Right hindlimb (tissue), 1 donor: ENCODE measurements at places on chromosomes 4 and X.

GRCh38 chr4:53497487-53498244, 93.6 kb downstream of the LNX1 start:
- DNase-seq, result peak; percentile 71

- DNase-seq, result peak; percentile 69
Observed at GRCh38 chr4:145887241-145887991, 51.2 kb downstream of the ZNF827 start.

DNA sequence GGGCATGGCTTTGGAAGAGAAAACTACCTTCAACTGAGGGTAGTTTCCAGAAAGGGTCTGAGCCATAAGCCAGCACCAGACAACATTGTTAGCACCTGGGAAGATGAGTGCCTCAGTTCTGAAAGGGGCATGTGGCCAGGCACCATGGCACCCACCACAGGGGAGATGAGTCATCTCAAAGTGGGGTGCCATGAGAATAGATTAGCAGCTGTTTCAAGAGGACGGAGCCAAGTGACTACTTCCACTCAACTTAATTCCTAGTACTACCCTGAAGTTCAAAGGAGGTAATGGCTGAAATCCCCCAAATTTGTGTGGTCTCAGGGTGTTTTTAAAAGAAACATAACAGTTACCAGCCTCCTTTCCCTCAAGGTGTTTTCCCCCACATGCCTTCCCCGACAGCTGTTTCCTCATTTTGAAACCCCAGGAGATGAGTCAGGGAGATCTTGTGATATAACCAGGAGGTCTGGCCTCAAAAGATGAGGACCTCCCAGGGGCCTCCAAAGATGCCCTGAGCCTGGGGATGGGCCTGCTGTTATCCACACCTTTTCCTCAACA, 27.8 kb upstream of the FTHL17 start:
- no peak for DNase-seq

DNA sequence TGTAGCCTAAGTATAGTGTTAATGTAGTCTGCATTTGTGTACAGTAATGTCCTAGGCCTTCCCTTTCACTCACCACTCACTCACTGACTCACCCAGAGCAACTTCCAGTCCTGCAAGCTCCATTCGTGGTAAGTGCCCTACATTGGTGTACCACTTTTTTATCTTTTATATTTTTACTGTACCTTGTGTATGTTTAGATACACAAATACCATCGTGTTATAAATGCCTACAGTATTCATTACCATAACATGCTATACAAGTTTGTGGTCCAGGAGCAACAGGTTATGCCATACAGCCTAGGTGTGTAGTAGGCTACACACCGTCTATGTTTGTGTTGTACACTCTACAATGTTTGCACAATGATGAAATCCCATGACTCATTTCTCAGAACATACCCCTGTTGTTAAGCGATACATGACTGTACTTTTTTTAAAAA, 15.4 kb downstream of the TSPAN5 start:
- DNase-seq, result no peak

- DNase-seq, result no peak
Observed at GRCh38 chr4:108793415-108793814, 30.6 kb upstream of the ETNPPL start.

GRCh38 chr4:182880387-182881356, 36.5 kb downstream of the DCTD start:
- peak; percentile 74 for DNase-seq

GRCh38 chr4:44447563-44448504, 775 bp downstream of the KCTD8 start:
- DNase-seq, result peak; percentile 39
